ENCODE measurements at places on chromosomes 5 and 9. TPM values are rescaled to one million over a fixed set of nuclear protein-coding genes. Genes with fewer than 3 reads are reported as not detected.

DNA sequence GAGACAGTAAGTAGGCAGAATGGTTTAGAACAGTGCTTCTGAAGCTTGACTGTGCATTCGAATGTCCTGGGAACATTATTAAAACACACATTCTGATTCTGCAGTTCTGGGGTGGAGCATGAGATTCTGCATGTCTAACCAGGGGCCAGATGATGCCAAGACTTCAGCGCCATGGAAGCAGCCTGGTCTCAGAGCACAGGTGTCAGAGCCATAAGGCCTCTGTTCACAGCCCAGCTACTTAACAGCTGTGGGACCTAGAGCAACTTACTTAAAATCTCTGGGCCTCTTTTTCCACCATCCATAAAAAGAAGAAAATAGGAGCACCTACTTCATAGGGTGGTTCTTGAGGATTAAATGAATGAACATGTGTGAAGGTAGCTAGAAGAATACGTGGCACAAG lies 84.0 kb downstream of the GNAQ start:
- H3K27me3 ChIP-seq = no peaks in the 10 kb centered on the region
- H3K4me1 ChIP-seq = peaks cover 27% of the 10 kb centered on the region
- no peaks in the 10 kb centered on the region for H3K36me3 ChIP-seq
- H3K27ac ChIP-seq = no peak overlapping the region
- H3K4me3 ChIP-seq = no peak overlapping the region
- DNase-seq = no peak

- DNase-seq = no peak
- no peaks in the 10 kb centered on the region for H3K27me3 ChIP-seq
- H3K27ac ChIP-seq = no peak overlapping the region
- H3K4me3 ChIP-seq = no peak overlapping the region
These were observed 31.1 kb downstream of the OR2K2 start for GRCh38 chr9:111298731-111299598.

- no peaks in the 10 kb centered on the region for H3K27me3 ChIP-seq
- H3K27ac ChIP-seq = no peak overlapping the region
- no peaks in the 10 kb centered on the region for H3K36me3 ChIP-seq
These were observed 10.5 kb upstream of the GDNF start for GRCh38 chr5:37850226-37850865.

The JAKMIP2 gene
- total RNA-seq = 7.8 TPM

DNA sequence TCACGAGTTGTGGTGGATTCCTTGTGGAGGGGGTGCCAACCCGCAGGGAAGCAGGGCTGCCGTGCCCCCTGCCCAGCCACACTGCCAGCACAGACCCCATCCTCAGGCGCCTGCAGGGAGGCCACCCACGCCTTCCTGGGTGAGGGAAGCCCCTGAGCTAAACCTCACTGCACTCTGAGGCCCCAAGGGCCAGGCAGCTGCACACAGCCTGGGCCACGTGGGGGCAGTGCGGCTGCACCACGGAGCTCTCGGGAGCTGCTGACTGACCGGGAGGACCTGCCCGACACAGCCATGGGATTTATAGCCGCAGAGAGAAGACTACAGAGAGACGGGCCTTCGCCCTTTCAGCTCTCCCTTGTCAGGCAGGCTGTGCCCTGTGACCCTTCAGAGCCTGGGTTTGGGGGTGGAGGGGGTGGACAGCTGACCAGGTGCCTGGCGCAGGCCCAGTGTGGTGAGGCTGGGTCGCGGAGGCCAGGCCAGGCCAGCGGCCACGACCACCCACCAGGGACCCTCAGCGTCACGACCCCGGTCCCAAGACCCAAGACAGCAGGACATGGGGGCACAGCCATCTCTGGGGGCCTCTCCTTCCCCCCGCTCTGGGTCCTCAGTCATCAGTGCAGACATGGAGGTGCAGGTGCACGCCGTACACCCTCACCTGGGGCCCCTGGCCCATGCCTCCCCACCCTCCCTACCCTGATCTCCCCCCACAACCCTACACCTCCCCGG lies 4.3 kb upstream of the AHRR start:
- H3K4me1 ChIP-seq = peaks cover 3% of the 10 kb centered on the region
- H3K4me3 ChIP-seq = no peak overlapping the region
- H3K36me3 ChIP-seq = peaks cover 18% of the 10 kb centered on the region

GRCh38 chr5:61731946-61732314 lies 399.9 kb downstream of the ZSWIM6 start:
- no peaks in the 10 kb centered on the region for H3K4me1 ChIP-seq
- DNase-seq = no peak
- no peaks in the 10 kb centered on the region for H3K36me3 ChIP-seq
- peaks cover 9% of the 10 kb centered on the region for H3K27me3 ChIP-seq
- no peak overlapping the region for H3K4me3 ChIP-seq

The LIX1 gene
- not detected for total RNA-seq

The SLC6A3 gene
- not detected for total RNA-seq

DNA sequence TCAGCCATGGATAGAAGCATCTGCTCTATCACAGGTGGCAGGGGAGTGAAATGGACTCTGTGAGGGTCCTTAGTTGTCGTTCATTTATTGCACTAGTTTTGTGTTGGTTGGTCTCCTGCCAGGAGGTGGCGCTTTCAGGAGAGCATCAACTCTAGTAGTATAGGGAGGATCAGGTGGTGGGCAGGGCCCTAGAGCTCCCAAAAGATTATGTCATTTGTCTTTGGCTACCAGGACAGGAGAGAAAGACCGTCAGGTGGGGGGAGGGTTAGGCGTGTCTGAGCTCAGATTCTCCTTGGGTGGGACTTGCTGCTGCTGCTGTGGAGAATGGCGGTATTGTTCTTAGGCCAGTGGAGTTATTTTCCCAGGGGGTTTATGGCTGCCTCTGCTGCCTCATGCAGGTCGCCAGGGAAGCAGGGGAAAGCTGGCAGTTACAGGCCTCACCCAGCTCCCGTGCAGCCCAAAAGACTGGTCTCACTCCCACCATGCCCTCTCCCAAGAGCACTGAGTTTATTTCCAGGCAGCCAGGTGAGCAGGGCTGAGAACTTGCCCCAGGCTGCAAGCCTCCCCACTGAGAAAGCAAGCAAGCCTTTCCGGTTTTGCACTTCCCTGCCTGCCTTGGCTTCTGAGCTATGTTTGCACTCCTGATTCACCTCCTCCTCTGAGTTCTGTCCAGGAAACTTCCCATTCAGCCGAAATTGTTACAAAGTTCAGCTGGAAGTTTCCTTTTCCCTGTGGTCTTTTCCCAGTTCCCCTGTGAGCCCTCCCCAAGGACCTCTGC lies 317.3 kb downstream of the TAF11L14 start:
- DNase-seq = no peak
- no peaks in the 10 kb centered on the region for H3K27me3 ChIP-seq
- H3K36me3 ChIP-seq = no peaks in the 10 kb centered on the region
- H3K4me3 ChIP-seq = no peak overlapping the region
- no peaks in the 10 kb centered on the region for H3K4me1 ChIP-seq

- peaks cover 24% of the 10 kb centered on the region for H3K36me3 ChIP-seq
- H3K27ac ChIP-seq = no peak overlapping the region
- H3K27me3 ChIP-seq = no peaks in the 10 kb centered on the region
- no peak for DNase-seq
- H3K4me1 ChIP-seq = no peaks in the 10 kb centered on the region
These were observed 185.0 kb downstream of the GAPVD1 start for GRCh38 chr9:125446561-125447094.

- no peaks in the 10 kb centered on the region for H3K27me3 ChIP-seq
- peaks cover 12% of the 10 kb centered on the region for H3K4me1 ChIP-seq
- no peak overlapping the region for H3K4me3 ChIP-seq
- H3K27ac ChIP-seq = no peak overlapping the region
These were observed 6.9 kb downstream of the RAB14 start for GRCh38 chr9:121194730-121195129.

- no peak for DNase-seq
- H3K27ac ChIP-seq = no peak overlapping the region
- H3K4me3 ChIP-seq = no peak overlapping the region
- H3K27me3 ChIP-seq = no peaks in the 10 kb centered on the region
These were observed 81.3 kb downstream of the ALDH7A1 start for GRCh38 chr5:126513703-126514102.
